ENCODE measurements at places on chromosomes 12 and 14.
A peak's percentile ranks its signal among the peaks of the same experiment; 100 is the strongest.

- peak; percentile 49 for DNase-seq
These were observed 207.9 kb downstream of the SYNE2 start for GRCh38 chr14:64060648-64061096.

GRCh38 chr12:44848703-44849085, 27.4 kb downstream of the NELL2 start:
- no peak for DNase-seq

- no peak for DNase-seq
These were observed 59.8 kb upstream of the KCNA1 start for GRCh38 chr12:4849795-4850345.

GRCh38 chr14:90759370-90760077, 56.7 kb downstream of the TTC7B start:
- peak; percentile 66 for DNase-seq

- DNase-seq, result no peak
These were observed 59.9 kb downstream of the TMCC3 start for GRCh38 chr12:94590428-94590827.

DNA sequence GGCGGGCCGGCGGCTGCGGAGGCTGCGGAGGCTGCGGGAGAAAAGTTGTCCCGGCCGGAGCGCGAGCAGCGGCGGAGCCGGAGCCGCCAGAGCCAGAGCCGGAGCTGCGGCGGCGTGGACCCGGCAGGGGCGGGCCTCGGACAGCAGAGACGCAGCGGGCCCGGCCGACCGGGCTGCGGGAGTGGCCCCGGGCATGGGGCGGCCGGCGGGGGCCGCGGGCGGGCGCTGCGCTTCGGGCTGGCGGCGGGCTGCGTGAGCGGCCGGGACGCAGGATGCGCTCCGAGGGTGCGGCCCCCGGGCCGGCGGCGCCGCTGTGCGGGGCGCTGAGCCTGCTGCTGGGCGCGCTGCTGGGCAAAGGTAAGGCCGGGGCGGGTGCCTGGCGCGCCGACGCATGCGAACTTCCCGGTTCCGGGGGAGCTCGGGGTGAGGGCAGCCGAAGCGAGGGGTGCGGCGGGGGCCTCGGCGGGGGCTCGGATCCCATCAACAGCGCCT, at the start of gene TMEM132C:
TMEM132C (plus strand) TSS at position 40 of the 492 bp plus-strand sequence; CDS start at position 273, 233 bp downstream.
- no peak for DNase-seq

- DNase-seq, result no peak
These were observed 16.4 kb downstream of the NR1H4 start for GRCh38 chr12:100490056-100490455.

GRCh38 chr14:24693983-24694382, 60.0 kb upstream of the GZMB start:
- no peak for DNase-seq

- DNase-seq, result peak; percentile 65
These were observed 5.9 kb upstream of the A2ML1 start for GRCh38 chr12:8816448-8817050.

- DNase-seq, result no peak
These were observed 14.8 kb downstream of the PYM1 start for GRCh38 chr12:55912908-55913307.

DNA sequence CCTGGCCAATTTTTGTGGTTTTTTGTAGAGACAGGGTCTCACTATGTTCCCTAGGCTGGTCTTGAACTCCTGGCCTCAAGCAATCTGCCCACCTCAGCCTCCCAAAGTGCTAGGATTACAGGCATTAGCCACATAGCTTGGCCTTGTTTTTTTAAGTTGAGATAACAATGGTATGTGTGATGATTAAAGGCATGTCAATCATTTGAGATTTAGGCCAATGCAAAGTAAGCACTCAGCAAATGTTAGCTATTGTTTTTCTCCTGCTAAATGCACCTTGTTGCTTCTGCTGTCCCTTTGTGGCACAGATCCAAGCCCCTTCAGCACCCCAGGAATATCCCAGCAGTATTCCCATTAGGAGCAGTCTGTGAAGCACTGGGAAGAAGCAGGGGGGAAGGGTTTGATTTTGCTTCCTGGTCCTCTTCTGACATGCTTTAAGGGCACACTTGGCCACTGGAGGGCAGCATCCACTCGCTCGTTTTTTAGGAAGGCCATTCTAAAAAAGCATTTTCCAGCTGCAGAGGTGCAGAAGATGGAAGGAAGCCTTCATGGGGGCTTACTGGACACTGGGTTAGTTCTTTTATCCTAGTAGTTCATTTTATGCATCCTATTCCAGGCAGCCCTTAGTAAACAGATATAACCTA, 70.2 kb upstream of the ZFP36L1 start:
- DNase-seq, result peak; percentile 92

- DNase-seq, result no peak
These were observed 12.7 kb upstream of the KRT77 start for GRCh38 chr12:52716061-52716460.

DNA sequence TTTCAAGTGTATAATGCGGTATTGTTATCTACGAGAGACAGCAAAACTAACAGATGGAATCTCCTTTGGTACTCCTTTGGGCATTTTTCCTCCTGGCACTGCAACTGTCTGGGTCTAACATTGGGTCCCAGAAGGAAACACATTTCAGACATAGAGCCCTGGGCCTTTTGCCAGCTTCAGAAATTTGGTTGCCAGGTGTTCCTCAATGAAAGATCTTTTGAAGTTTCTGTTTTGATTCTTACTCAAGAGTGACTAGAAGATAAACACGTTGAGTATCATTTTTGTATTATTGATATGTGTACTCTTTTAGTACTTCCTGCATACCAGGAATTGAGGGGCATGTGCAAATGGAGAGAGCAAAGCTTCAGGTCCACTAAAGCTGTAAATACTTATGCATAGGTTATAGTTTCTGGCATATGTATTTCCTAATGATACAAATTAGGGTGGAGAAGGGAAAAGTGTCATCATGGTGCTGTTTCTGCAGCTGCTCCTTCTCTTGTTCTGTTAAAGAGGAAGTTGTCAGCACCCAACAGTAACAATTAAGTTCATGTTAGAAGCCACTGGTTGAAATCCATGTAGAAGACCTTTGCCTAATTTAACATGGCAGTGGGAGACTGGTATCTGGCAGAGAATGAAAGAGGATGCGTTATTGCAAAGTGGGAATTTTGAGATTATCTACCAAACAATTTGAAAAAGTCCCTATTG, 53.5 kb downstream of the SLC38A6 start:
- peak; percentile 39 for DNase-seq

DNA sequence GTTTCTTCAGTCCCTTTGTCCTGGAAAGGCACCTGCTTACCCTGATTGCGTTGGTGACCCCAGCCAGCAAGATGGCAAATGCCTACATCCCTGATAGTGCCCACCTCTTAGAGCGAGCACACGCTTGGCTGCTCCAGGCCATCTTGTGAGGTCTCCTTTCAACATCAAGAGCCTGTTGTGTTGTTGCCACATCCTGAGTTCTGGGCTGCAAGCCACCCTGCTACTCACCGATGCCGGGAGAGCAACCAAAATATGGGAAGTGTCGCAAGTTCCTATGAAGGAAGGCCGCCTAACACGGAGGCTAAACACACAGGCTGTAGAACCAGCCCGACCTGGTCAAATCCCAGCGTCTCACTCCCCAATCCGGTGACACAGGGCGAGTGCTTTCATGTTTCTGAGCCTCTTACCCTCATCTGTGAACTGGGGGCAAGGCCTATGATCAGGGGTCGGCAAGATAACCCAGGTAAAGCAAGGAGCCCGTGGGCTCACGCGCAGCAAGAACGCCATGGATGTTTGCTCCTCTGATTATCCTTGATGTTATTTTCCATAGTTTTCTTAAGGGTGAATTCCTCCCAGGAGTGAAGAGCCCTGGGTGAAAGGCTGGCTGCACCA, 98.4 kb downstream of the LGMN start:
- DNase-seq, result peak; percentile 87

- peak; percentile 27 for DNase-seq
These were observed 17.1 kb downstream of the RAP1B start for GRCh38 chr12:68627673-68628319.

GRCh38 chr12:4448943-4449850, 3.6 kb upstream of the FGF6 start:
- no peak for DNase-seq

- DNase-seq, result no peak
These were observed 10.5 kb downstream of the MMP14 start for GRCh38 chr14:22846811-22847307.

DNA sequence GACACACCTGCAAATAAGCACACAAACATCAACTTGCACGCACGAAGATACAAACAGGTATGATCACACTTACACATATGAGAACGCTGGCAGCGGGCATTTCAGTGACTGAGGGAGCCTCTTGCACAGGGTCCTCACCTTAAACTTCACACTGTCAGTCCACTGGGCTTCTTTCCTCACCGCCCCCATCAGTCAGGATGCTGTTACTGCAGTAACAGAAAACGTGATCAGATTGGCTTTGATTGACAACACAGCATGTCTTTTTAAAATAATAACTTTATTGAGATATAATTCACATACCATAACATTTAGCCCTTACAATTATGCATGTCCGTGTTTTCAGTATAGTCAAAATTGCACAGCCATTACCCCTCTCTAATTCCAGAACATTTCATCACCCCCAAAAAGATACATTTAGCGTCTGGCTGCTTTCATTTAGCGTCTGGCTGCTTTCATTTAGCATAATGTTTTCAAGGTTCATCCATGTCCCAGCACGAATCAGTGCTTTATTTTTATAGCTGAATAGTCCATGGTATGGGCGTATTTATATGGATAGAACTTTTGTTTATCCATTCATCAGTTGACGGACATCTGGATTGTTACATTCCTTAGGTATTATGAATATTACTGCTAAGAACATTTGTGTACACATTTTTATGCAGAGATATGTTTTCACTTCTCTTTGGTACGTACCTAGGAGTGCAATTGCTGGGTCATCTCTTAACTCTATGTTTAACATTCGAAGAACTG, 8.4 kb downstream of the CCDC197 start:
- DNase-seq, result peak; percentile 43

- peak; percentile 5 for DNase-seq
These were observed 449.3 kb downstream of the ADAMTS20 start for GRCh38 chr12:43102546-43103264.

- peak; percentile 42 for DNase-seq
These were observed 13.1 kb downstream of the ATXN3 start for GRCh38 chr14:92093320-92093719.

DNA sequence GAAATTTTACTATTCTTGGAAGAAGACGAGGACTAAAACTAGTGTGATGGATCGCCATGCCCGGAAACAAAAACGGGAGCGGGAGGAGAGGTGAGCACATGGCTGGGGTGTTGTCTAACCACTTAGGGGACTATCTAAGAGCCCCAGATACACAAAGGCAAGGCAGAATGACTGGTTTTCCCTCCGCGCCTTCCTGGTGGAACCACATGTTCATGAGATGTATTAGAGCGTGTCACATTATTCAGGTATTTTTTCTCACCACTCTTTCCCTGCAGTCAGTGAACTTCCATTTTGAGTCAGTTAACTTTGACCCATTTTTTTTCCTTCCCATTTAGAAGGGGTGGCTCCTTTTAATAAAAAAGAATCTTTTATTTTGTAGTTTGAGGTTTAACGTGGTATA, 68.8 kb upstream of the TRAF3 start:
- DNase-seq, result no peak

- peak; percentile 73 for DNase-seq
These were observed 13.8 kb downstream of the TAOK3 start for GRCh38 chr12:118358612-118359540.

GRCh38 chr14:69518289-69519101, 34.0 kb downstream of the PLEKHD1 start:
- DNase-seq, result no peak

DNA sequence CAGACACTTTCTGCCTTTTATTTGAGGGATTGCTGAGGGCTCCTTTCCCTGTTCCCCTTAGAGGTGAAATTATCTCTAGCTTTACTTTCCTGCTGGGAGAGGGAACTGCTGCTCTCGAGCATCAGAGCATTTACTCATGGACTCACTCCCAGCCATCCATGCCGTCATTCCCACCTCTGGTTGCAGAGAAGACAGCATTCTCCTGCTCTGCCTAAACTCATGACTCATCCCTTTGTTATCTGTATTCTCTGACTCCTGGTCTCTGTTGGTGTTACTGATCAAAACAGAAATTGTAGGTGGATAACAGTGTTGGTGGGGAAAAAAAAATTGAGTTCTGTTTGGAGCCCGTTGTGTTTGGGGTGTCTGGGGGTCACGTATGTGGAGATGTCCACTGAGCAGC, 159.3 kb downstream of the TTC8 start:
- no peak for DNase-seq

DNA sequence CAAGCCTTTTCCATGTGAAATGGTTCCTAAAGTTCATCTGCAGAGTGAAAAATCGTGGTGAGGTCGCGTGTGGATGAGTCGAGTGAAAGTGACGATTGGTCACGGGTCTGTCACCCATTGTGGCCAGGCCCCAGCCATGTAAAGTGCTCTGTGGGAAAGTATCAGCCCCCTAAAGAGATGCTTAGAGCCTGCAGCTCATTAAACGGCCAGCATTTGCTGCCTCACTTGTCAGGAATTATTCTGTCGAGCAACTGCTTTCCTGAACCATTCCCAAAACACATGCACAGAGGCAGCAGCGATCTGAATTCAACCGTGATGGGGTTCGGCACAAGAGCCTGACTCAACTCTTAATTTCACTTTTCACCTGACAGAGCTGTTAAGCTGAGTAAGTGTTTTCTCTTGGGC, 16.0 kb downstream of the DBX2 start:
- DNase-seq, result no peak

- no peak for DNase-seq
These were observed 3.6 kb upstream of the FOXG1 start for GRCh38 chr14:28762955-28763326.

DNA sequence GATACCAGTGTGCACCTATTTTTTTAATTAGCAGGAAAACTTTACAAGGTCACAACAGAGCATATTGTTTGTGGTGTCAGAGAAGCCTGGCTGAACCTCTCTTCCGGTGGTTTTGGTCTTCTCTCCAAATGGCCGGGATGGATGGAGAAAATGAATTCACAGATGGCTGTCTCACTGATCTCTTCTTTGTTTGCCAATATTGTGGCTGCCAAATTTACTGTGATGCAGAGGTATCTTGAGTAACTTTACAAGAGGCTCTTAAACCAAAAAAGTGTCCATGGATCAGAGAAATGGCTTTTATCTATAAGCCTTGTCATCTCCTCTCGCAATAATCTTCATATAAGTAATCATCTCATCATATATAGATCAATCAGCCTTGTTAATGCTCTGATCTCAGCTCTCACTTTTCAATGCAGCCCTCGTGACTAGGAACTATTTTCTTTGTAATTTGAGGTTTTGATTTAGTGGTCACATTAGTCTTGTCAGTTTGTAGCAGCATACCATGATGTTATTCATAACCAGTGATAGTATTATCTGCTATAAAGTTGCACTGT, 308.1 kb downstream of the EGLN3 start:
- no peak for DNase-seq

DNA sequence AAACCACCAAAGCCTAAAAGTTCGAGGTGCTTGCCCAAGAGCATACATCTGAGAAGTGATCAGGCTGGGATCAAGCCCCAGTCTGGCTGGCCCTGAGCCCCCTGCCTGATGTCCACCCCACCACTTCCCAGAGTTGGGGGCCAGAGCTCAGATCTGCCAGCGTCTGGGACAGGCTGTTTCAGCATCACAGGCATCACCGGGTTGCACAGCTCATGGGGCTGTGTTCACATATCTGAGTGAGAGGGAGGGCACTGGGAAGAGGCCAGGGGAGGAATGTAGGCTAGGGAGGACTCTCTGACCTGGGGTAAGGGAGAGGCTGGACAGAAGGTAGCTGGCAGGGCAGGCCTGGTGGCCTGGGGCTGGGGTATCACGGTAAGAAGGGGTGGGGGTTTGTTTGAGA, 6.0 kb downstream of the TGM1 start:
- DNase-seq, result no peak

All from hematopoietic multipotent progenitor cell treated with erythropoietin and hydrocortisone succinate and interleukin-3 and kit ligand, for 4 days (in vitro differentiated cells).